ENCODE measurements at places on chromosomes 13 and 19.

GRCh38 chr13:21578748-21579147 is 25.2 kb downstream of the MICU2 start:
- no peak for DNase-seq

- no peak for DNase-seq
Observed at GRCh38 chr19:46660551-46661019, 397 bp downstream of the DACT3 start.

GRCh38 chr19:18239303-18239702 is 13.1 kb upstream of the PDE4C start:
- no peak for DNase-seq

GRCh38 chr13:79673993-79674377 is 193.0 kb downstream of the NDFIP2 start:
- DNase-seq, result no peak

Data from iris pigment epithelial cell (primary cell).